SK-N-SH treated with all-trans-retinoic acid at 6 μM for 48 hours (cell line): ENCODE measurements at places on chromosomes 6 and 20.

GRCh38 chr6:87151781-87152525 is 3.4 kb upstream of the ZNF292 start:
- peak; percentile 38 for ATAC-seq

GRCh38 chr20:50146214-50146613 is 7.3 kb downstream of the PEDS1 start:
- no peak for ATAC-seq

DNA sequence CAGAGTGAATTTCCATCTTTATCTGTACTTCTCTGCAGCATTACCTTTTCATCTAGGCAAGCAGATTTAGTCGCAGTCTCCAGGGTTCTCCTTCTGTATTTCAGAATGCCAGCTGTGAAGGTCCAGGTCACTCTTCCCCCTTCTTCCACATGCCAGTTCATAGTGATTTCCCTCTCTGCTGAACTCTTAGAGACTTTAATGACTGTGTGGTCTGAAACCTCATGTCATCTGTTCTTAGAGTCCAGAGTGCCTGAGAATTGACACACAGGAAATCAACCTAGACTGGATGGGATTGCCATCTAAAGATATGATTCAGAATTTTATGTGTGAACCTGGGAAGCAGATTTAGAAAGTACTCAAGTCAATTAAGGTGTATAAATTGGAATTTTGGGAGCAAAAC is 248.1 kb downstream of the TPBG start:
- no peak for ATAC-seq

DNA sequence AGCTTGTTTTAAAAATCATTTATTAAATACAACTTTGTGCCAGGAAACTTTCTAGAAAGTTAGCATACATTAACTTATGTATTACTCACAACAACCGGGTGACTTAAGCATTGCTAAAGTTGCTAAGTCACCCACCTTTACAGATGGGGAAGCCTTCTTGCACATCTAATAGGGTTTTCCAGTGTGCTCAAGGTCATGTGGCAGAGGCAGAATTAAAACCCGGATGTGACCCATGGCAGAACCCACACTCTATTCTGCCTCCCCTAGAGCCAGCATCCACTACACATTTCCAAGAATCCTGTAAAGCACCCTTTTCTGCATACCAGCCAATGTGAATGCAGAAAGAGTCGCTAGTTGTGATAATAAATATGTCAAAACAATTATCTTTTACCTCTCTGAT is 13.4 kb downstream of the LINC00237 start:
- ATAC-seq, result no peak

DNA sequence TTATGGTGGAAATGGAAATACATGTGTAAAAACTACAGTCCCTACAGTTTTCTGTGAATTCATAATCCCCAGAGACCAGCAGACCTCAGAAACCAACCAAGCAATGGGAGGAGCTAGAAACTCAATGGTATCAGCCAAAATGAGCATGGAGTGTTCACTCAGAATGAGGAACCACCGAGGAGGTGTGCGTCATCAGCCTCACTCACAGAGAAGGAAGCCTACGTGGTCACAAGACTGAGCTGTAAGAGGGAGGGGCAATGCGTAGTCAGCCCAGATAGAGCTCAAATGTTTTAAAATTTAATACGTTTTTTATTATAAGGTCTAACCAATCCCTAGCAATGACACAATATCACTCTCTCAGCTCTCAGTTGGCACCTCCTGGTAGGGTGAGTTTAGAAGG is 17.4 kb downstream of the MYLK4 start:
- ATAC-seq, result no peak

- no peak for ATAC-seq
These were observed 45.4 kb downstream of the SYNJ2 start for GRCh38 chr6:158026901-158027589.

GRCh38 chr6:144156338-144156737 is 6.0 kb downstream of the STX11 start:
- no peak for ATAC-seq

GRCh38 chr6:81937296-81937937 is 184.9 kb upstream of the TENT5A start:
- ATAC-seq, result peak; percentile 36

GRCh38 chr20:16308754-16309153 is 264.5 kb downstream of the KIF16B start:
- ATAC-seq, result no peak

DNA sequence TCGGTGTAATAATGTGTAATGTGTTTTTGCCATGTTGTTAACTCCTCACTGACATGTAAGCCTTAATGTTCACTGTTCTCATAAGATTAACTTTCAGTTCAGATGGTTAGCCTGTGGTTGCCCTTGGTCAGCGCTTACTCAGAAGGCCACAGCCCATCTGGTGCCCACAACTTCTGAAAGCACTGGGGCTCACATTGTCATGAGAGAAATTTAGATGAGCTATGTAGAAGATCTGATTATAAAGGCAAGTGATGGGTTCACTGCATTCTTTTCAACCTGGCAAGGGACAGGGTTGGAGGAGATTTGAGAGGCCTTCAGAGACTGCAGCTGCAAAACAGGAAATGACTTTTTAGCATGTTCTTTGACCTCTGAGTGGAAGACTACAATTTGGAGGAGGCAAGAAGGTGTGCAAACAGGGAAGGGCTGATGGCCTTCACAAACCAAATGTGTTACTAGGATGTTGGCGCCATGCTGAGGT is 242.3 kb upstream of the SUPT3H start:
- ATAC-seq, result peak; percentile 55

- ATAC-seq, result no peak
These were observed 192.2 kb downstream of the GMPR start for GRCh38 chr6:16430391-16431089.

DNA sequence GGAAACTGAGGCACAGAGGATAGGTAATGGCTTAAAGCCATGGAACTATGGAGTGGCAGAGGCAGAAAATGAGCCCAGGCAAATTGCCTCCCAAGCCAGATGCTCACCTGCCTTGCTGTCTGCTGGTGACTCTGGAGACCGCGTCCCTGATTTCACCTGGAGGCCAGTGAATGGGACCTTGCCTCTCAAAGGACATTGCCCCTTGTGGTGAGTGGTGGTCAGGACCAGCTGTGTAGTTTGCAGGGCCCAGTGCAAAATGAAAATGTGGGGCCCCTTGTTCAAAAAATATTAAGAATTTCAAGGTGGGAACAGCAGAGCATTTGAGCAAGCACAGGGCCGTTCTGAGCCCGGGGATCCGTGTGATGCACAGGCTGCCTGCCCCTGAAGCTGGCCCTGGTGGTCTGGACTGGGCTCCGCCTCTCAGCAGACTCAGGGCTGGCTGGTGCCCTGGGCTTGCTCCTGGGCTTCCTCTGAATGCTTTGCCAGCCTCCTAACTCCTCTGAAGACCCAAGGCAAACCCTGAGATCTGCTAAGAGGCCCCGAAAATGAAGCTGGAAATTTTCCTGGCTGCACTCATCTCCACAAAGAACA is 19.8 kb upstream of the KCNG1 start:
- ATAC-seq, result peak; percentile 57

GRCh38 chr6:163287626-163288025 is 126.9 kb upstream of the QKI start:
- ATAC-seq, result no peak

DNA sequence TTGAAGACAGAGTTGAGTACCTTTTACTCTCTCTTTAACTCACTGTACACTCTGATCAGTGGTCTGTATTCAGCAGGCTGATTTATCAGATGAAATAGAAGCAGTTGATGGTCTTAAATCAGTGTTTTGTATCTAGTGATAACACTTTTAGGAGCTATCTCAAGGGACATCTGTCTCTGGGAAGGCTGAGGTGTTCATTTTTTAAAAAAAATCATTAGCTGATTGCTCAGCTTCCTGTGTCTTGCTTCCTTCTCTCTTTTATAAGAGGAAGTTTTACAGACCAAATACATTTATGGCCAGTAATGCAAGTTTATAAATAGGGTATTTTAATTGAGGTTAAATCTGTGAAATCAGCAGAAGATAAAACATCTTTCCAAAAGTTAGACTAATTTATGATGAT is 12.0 kb upstream of the CCDC170 start:
- ATAC-seq, result no peak

DNA sequence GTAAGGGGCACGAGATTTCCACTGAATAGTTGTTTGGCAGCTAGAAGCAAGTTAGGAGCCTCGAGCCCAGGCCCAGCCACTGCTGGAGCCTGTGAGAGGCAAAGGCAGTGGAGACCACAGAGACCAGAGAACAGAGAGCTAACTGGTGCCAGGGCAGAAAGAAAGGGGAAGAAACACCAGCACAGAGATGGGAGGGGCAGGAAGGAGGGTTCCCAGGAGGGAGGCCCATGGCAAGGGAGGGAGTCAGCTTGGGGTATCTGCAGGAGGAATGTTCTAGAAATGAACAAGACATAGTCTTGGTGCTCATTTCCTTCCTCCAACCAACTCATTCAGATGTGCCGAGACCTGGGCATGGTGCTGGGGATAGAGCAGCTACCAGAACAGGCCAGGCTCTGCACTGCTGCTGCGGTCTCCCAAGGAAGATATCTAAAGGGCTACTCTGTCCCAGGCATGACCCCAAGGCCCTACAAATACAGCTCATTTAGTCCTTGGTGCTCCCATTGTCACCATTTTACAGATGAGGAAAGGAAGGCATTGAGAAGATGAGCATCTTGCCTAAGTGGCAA is 10.7 kb downstream of the ANGPT4 start:
- no peak for ATAC-seq

DNA sequence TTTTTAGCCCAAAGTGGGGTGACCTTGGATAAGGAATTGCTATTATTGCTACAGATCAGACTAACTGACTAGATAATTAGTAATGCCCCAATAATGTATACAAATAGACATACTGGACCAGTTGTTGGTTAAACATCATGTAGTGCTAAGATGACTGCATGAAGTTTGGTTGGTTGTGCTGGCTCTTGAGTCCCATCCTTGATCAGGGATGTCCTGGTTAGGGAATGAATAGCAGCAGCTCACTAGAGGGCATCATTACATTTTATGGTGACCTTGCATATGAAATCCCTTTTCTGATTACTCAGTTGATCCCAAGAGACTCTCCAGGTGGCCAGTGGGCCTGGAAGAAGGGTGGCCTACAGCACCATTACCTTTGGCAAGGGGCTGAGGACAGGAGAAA is 10.9 kb downstream of the TPBG start:
- no peak for ATAC-seq

GRCh38 chr6:2536451-2536850 is 214.3 kb downstream of the MYLK4 start:
- no peak for ATAC-seq

DNA sequence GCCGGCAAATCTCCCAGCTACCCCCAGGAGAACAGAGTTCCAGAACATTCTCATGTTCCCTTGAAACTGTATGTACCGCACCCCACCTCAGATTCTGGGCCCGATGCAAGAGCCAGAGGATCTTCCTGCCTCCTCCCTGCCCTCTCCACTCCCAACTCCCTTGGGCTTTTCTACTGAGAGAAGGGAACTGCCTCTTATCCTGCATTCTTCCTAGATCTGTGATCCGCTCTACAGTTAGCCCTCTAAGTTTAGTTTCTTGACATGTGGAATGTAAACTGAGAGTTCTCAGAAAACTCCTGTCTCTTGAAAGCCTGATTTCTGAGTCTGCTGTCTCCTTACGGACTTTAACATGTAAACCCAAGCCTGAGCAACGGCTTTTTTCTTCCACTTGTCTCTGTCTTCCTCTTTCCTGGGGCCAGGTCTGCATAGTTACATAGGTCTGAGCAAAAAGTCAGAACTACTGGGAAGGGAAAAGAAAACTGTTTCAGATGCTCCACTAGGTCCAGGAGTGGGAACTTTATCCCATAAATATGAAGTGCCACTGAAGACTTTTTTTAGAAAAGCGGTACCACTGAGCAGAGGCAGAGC is 86.5 kb upstream of the TNFAIP3 start:
- ATAC-seq, result no peak

DNA sequence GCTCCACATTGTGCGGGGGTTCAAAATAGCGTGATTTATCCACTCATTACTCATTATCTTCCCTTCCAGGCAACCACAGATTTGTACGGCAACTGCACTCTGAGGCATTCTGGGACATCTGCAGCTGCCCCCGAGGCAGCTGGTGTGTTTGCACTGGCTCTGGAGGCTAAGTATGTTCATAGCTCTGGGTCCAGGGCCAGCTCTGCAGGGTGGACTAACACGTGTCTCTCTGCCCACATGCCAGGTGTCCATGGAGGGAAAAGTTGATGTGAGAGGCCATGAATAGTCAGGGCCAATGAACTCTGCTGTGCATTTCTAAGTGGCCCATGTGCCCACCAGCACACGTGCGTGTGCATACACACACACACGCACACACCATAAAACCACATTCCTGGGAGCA is 74.9 kb downstream of the BFSP1 start:
- ATAC-seq, result no peak

DNA sequence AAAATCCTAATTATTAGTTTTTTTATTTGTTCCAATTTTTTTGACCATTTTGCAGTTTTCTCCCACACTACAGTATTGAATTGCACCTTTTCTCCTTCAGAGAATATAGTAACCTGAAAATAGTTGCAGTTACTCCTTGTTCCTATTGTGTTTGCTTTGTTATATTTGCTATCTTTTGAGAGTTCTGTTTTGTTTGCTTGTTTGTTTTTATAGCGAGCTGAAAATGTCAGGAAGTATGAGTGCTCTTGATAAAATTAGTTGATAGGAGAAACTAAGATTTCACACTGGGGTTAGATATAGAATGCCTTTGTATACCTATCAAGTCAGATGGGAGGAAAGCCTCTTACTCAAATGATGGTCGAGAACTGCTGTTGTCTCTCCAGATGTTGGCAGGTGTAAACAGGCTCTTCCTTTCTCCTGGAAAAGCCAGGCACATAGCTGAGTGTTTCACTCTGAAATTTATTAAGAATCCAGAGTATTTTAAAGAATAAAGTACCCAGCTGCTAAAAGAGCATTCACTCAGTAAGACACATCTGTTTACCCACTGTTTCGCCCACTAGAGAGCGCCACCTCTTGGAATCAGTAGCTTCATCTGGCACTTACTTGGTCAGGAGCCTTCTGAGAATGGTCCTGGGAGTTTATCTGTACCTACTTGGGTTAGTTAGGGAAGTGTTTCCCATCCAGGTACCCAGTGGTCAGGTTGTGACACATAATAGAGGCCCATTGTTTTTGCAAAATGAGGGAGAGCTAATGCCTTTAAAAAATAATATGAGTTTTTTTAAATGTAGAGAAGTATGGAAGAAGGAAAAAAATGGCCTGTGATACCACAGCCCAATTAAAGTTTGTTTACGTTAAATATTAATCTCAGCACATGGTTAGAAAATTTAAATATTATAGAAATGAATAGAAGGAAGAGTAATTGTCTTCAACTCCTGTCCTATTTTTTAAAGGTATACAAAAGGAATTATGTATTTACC is 11.2 kb downstream of the NT5DC1 start:
- peak; percentile 87 for ATAC-seq

DNA sequence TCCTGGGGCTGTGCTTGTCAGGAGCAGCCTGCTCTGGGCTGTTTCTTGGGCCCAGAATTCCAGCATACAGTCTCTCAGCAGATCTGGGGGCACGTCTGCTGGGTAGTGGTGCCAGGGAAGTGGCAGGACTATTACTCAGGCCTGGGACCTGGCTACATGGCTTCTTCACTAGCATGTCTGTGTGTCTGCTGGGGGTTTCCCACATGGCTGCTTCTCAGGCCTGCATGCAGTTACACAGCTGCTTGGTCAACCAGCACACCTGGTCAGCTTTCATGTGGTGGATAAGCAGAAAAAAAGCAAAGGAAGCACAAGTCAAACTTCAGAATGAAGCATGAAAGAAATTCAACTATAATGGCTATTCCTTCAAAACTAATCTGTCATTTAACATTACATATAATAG is 316.2 kb upstream of the NOX3 start:
- ATAC-seq, result no peak
